GM19239 (cell line): ENCODE measurements at places on chromosomes 11 and 22.

DNA sequence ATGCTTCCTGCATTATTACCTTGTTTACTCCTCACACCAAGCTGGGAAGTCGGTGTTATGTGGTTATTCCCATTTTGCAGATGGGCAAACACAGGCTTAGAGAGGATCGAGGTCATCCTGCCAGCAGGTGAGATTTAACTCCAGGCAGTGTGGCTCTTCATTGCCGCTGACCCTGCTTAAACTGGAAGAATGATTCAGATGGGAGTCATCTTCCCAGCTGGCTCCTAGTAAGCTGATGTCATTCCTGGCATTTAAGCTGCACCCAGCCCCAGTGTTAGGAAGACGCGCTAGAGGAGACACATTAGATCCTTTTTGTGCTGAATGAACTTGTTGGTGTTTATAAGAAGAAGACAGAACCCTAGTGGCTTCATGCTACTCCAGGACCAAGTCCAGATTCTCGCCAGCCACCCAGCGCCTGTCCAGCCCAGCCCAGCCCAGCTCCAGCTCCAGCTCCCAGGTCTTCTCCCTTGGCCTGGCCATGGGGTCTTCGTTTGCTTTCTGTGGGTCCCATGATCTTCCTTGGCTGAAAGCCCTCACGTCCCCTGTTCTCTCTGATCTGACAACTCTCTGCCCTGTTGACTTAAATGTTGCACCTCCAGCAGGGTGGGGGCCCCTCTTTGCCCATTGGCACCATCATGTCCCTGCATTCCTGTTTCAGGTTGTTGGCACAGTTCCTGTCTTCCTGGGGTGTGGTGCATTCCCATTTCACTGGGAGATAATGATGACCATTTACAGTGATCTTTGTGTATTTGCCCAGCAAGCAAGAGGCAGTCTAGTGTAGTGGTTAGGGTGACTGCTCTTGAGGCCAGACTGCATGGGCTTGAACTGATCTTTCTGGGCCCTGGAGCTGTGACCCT lies 13.6 kb downstream of the PARVB start:
- no peak for DNase-seq

DNA sequence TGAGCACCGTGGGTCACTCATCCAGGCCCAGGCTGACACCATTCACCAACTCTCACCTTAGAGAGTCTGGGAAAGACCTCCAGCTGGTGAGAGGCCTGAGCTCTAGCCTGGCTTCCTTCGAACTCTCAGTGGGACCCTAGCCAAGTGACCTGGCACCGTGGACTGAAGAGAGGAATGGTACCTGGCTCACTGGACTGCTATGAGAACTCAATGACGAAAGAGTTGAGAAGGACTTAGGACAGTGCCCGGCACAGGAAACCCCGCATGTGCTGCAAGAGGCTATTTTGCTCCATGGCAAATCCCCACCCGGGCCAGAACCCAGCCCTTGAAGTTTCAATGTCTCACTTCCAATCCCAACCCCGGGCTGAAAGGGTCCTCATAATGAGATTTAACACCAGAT lies 605 bp upstream of the RAPSN start:
- no peak for DNase-seq

DNA sequence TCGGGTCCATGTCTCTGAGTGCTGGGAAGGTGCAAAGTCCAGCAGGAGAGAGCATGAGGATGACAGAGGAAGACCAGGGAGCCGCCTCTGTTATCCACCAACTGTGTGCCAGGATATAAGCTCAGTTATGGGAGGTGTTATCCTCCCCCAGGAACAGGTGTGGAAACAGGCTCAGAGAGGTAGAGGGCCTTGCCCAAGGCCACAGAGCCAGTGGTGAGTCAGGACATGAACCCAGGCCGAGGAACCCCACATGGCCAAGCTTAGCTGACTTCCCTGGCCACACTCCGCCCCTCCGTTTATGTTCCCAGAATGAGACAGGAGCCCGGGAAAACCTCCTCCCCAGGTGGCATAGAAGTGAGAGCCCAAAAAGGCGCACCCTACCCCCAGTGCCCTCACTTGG lies 50.3 kb downstream of the ISX start:
- DNase-seq: no peak

GRCh38 chr22:21937821-21938070 lies 14.9 kb downstream of the PPM1F start:
- DNase-seq: no peak

- DNase-seq: no peak
Measured at GRCh38 chr11:119318240-119319135, 1.6 kb upstream of the MCAM start.

DNA sequence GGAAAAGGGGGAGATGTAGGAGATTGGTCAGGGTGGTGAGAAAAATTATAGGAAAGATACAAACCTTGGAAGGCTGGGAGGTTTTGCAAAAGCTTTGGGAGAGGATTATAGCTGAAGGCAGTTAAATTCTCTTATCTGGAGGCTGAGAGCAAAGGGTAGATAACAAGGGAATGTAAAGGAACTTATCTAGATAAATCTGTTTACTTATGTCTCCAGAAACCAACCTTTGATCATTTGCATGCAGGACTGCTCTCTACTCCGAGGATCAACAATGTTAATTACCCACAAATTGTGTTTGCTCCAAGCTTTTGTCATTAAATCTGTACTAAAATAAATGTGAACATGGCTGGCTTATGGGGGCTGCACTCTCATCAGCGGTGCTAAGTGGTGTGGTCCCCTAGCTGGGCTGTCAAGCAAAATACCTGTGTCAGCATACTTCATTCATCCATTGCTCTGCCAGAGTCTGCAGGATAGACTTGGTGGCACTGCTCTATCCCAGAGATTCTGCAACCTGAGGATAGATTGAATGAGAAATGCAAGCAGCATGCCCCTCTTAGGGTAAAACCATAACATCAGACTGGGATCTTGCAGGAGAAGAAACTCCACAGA lies 1599.2 kb upstream of the TENM4 start:
- DNase-seq: no peak

GRCh38 chr11:15724601-15725000 lies 609.9 kb downstream of the INSC start:
- no peak for DNase-seq

DNA sequence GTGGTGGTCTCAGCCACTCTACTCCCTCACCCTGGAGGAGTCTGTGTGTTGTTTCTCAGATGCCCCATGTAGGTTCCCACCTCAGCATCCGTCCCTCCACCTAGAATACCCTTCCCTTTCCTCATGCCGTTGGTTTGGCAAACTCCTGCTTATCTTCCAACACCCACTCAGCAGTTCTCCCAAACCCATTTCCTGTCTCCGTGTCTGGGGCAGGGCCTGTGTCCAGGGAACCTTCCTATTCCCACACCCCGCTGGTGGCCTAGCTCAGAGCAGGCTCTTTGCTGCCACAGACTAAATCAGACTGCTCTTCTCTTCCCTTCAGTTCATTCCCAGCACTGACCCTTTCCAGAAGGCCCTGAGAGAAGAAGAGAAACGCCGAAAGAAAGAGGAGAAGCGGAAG lies 7.5 kb upstream of the SREBF2 start:
- no peak for DNase-seq

- no peak for DNase-seq
Measured at GRCh38 chr11:106131998-106132397, 54.5 kb downstream of the AASDHPPT start.

- DNase-seq: no peak
Measured at GRCh38 chr11:10461276-10461790, 6.3 kb downstream of the AMPD3 start.

GRCh38 chr11:797296-798092 lies 587 bp downstream of the SLC25A22 start:
- DNase-seq: peak; percentile 91
